ENCODE measurements at places on chromosomes 7 and 10.
A peak's percentile ranks its signal among the peaks of the same experiment; 100 is the strongest.

DNA sequence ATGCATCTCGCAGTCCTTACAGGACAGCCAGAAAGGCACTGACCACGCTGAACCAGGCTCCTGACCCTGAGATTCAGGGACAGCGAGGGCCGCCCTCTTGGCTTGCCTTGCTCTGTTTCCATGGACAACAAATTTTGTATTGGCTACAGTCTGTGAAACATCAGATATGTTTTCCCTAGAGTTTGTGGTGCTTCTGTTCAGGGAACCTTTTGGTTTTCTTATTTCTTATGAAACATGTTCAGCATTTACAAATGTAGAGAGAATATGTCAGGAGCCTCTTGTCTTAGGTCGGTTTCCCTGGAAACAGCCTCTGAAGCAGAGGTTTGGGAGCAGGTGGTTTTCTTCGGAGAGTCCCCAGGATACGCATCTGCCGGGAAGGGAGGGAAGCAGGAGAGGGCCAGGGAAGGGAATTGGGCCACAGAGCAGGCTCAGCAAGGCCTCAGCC is 260.1 kb downstream of the CCDC3 start:
- no peak for DNase-seq

DNA sequence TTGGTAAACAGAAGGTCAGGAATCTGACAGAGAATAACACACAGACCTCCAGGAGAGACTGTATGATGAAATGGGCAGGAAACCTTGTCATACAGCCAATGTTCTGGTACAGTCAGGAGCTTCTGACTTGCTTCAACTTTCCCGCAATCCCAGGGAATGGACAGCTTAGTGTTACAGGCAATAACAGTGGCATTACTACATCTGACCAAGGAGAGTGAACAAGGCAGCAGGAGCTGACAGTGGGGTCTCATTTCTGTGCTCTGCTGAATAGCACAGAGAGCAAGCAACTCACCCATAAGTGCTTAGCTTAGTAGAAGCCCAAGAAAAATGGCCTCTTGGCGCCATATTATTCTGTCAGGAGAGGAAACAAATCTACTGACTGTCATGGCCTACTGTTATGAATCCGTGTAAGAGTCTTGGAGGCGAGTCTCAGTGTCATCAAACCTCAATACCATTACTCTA is 186.2 kb upstream of the MTPN start:
- no peak for DNase-seq

GRCh38 chr7:132806834-132807233 is 230.6 kb upstream of the PLXNA4 start:
- no peak for DNase-seq

DNA sequence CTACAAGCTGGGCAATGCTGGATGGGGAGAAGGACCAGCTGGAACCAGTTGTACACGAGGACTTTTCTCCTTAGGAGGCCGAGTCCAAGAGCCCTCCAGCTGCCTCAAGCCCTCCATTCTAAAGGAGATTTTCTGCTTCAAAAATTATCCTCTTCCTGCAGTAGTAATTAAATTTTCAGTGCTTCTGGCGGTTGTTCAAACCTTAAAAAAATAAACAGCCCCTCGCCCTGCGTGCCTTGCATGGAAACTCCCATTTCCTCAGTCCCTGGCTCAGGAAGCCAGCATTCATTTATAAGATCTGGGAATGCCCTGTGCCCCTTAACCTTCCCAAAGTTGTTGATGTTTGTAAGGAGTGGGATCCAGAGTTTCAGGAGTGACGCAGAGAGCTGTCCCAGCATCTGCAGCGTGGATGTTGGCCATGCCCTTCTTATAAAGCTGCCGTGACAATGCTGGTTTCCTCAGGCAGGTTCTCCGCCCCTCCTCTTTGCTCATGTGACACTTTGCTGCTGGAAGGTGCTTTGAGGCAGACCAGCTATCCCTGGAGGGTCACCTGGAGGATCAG is 24.0 kb upstream of the ACTR3B start:
- no peak for DNase-seq

GRCh38 chr10:80394358-80394916 is 13.9 kb upstream of the PRXL2A start:
- no peak for DNase-seq

GRCh38 chr7:137900137-137900536 is 53.4 kb upstream of the DGKI start:
- no peak for DNase-seq

- DNase-seq = no peak
Observed at GRCh38 chr7:36652431-36652830, 71.9 kb downstream of the AOAH start.

DNA sequence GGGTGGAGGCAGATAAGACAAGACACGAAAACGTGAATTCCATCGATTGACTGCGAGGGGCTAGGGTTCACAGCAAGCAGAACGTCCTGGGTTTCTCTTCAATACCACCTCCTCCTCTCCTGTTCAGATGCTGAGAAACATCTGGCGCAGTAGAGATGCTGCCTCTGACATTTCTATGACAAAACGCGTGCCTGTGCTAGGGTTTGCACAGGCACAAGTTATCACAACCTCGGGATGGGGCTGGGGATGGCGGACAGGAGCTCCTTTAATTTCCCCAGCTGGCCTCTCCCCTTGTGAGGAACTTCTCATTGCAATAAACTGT is 99.8 kb upstream of the SVIL start:
- DNase-seq = no peak

DNA sequence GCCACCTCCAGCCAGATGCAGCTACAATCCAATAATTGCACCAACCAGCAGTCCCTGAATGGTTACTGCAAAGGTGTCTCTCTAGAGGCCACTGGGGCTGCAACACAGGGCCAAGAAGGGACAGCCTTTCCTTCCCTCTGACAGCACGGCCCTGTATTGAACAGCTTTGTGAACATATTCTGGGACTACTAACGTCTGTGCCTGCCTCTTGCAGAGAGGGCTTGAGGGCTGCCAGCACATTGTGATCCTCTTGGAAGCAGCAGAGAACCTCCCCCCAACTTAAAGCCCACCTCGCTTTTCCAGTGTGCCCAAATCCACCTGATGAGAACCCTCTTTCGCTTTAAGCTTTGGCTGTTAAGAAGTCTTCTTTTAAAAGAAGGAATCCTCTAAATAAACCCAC is 415.9 kb downstream of the RPS24 start:
- no peak for DNase-seq

GRCh38 chr10:75827587-75828021 is 396.2 kb downstream of the LRMDA start:
- DNase-seq = peak; percentile 10

DNA sequence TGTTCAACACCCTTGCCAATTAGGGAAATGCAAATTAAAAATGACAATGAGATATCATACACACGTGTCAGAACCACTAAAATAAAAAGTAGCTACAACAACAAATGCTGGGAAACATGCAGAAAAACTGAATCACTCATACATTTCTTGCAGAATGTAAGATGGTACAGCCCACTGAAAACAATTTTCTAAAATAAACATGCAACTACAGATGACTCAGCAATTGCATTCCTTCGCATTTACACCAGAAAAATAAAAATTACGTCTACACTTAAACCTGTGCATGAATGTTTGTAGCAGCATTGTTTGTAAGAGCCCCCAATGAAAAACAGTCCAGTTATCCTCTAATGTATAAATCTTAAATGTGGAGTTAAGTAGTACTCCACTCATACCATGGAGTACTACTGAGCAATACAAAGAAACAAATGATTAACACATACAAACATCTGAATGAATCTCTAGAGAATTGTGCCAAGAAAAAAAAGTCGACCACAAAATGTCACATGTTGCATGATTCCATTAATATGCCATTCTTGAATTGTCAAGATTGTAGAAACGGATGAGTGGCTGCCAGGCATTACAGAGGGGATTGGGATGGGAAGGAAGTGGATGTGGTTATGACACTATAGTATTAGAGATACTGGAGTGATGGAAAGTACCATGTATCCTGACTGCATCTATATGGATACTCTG is 134.6 kb upstream of the NPSR1 start:
- no peak for DNase-seq

DNA sequence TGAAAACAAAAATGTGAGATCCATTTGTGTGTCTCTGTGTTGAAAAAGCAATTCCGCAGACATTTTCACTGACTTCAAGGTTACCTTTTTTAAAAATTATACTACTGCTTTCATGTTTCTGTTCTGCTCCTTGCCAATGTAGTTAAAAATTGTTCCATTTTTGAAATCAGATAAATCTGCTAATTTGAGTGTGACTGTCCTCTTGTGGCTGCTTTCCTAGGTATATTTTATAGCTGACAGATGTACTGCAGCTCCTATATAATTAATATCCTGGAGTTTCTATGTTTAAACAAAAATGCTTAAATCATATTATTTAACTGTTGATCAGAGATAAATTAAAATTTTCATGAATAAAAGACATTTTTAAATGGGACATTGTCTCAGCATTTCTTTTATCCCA is 177.6 kb upstream of the LRRTM3 start:
- no peak for DNase-seq

- no peak for DNase-seq
Observed at GRCh38 chr10:5544216-5544805, 19.6 kb downstream of the CALML3 start.

DNA sequence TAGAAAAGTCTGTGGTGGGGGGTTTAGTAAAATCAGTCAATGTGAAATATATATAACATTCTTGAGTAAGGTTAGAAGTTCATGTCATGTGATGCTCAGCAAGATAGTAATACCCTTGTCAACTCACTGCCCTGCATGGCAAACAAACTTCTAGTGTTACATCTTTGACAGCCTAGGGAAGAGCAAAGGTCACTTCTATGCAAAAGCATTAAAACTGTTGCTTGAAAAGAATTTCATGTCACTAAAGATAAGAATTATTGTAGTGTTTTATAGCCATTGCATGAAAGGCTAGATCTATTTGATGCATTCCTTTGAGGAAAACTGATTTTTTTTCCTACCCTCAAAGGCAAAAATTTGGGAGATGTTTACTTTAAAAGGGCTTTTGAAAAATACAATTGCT is 176.0 kb downstream of the SKAP2 start:
- no peak for DNase-seq

DNA sequence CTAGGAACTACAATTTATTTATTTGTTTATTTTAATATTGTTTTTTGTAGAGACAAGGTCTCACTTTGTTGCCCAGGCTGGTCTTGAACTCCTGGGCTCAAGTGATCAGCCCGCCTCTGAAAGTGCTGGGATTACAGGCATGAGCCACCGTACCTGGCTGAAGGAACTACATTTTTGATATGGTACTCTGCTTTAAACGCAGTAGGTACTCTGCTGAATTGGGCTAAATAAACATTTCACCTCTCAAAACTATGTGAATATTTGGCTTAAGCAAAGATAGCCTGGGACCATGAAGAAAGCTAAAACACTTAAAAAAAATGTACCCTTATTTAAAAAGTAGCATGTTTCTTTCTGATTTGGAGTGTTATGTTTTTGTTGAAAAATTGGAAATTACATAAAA is 138.2 kb downstream of the ADK start:
- DNase-seq = no peak

GRCh38 chr7:143015926-143016490 is 10.9 kb downstream of the OR9A2 start:
- DNase-seq = no peak

DNA sequence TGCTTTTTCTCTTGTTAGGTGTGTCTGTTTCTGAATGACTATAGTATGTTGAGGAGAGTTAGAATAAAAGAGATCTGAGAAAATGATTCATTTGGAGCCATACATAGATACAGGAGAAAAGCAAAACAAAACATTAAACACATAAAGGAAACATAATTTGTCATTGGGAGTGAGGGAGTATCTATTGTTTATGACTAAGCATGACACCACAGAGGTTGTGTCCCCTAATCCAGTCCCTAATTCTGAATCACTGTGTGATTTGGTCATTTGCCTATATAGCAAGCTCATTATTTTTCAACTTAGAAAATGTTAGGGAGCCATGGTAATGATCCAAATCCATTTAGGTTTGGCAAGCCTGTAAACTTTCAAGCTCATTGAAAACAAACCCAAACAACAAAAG is 132.3 kb upstream of the BMPER start:
- no peak for DNase-seq

DNA sequence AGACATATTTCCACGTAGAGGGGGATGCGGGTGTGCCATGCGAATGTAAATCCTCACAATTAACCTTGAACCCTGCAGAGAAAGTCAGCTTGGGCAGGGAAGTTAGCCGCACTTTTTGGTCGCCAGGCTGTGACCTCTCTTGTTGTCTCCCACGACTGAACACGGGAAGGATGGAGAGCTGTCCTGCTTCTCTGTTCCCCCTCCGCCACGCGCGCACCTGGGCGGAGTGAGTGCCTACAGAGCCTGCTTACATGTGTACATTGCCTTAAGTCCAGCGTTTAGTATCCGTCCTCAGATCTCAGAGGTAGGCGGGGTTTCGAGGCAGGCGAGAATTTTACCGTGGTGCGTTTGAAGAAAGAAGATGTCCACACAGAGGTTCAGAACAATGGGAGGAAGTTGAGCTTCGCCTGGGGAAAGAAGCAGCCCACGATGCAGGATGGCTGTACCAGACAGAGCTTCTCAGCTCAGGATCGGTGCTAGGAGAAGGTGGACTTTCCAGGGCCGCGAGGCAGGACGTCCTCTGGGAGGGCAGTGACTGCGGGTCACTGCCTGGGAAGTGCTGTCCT is 482 bp upstream of the ERCC6 start:
- DNase-seq = no peak

GRCh38 chr7:135685306-135686084 is 23.2 kb downstream of the STMP1 start:
- DNase-seq = no peak

GRCh38 chr7:8380130-8380529 is 53.3 kb upstream of the NXPH1 start:
- no peak for DNase-seq

- no peak for DNase-seq
Observed at GRCh38 chr7:48130658-48131108, 40.6 kb upstream of the ABCA13 start.

DNA sequence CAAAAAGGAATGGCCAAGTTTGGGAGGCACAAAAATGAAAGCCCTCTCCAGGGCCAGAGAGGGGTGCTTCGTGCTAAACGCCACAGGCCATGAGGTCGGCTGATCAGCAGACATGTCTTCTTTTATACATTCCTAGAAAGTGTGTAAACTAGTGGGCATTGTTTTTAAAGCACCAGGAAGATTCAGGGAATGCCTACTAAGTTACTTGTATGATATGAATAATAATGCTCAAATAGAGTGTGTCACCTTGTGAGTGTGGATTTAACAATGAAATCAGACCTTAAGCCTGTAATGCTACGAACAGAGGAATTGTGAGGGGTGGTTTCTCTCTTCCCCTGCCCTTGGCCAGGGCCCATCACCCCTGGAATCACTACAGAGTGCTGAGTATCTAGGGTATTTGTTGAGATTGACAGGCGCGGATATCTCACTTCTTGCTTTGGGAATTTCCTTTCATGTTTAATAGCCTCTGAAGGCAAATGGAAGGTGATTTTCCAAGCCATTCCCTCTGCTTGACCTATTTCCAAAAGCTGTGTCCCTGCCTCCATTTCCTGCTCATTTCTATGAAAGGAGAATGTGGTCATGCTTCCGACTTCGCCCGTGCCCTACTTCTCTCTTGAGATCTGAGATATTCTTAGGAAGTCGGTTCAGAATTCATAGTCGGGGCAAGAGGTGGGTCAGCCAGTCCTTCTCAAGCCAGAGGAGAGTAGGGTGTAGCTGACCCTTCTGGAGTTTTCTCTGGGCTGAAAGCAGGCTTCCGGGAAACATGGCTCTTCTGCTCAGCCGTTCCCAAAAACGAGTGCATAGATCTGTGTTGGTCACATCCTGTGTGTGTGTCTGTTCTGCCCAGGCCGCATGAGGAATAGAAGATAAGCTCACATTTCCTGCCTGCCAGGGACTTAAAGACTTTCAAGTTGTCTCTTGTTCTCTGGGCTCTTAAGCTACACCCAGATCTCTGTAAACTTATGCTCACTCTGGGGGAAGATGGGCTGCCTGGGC is 167.8 kb upstream of the ITGB1 start:
- DNase-seq = no peak
